Lung (tissue), 17 donors: ENCODE measurements at places on chromosomes 7 and 10. TPM values are rescaled to one million over a fixed set of nuclear protein-coding genes. Genes with fewer than 3 reads are reported as not detected.

GRCh38 chr10:128869101-128869749, 597.8 kb upstream of the MGMT start:
- DNase-seq: peak; percentile 77

GRCh38 chr10:111482621-111483216, 405.9 kb downstream of the ADRA2A start:
- no peak for DNase-seq

GRCh38 chr7:158603773-158604755, 16.4 kb upstream of the PTPRN2 start:
- no peak for DNase-seq

Gene WIPF3
- total RNA-seq: 0.20 TPM

DNA sequence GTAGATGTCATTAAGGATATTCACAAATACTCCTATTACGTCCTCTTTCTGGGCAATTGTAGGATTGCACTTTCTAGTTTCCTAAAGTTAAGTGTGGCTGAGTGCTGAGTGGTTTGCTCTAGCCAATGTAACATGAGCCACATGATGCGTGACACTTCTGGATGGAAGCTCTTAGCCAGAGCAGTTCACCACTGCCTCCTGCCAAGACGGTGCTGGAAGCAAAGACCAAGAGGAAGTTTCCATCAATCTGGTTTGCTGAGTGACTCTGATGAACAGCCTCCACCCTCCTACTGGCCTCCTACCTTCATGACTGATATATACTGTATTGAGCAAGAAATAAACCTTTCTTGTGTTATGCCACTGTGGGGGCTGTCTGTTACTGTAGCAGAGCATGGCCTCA, 318.1 kb downstream of the KCNMA1 start:
- DNase-seq: peak; percentile 9

- no peak for DNase-seq
Observed at GRCh38 chr10:47306387-47307210, 6.6 kb downstream of the GDF10 start.

GRCh38 chr7:111071556-111071955, 19.4 kb upstream of the LRRN3 start:
- no peak for DNase-seq
